ENCODE measurements at places on chromosomes 6 and 20.

DNA sequence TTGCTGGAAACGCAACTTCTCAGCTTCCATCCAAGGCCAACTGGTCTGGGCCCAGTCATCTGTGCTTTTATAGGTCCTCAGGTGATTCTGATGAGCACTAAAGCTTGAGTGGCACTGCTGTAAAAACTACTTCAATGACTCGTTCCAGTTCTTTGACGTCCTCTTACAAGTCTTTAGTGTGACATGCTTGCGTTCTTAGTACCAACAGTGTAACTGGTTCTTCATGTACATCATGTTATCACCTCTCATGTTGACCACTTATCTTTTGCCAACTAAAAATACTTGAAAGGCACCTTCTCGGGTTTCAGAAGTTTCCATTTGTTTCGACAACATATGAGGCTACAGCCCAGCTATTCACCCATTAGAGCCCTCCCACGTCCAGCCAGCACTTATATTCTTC is 468.9 kb downstream of the PRKN start:
- DNase-seq, result no peak

GRCh38 chr6:108589244-108589791 is 28.6 kb downstream of the FOXO3 start:
- no peak for DNase-seq

GRCh38 chr6:82525775-82526495 is 162.3 kb downstream of the TPBG start:
- peak; percentile 31 for DNase-seq

GRCh38 chr20:23029324-23029723 is 5.8 kb upstream of the SSTR4 start:
- no peak for DNase-seq

DNA sequence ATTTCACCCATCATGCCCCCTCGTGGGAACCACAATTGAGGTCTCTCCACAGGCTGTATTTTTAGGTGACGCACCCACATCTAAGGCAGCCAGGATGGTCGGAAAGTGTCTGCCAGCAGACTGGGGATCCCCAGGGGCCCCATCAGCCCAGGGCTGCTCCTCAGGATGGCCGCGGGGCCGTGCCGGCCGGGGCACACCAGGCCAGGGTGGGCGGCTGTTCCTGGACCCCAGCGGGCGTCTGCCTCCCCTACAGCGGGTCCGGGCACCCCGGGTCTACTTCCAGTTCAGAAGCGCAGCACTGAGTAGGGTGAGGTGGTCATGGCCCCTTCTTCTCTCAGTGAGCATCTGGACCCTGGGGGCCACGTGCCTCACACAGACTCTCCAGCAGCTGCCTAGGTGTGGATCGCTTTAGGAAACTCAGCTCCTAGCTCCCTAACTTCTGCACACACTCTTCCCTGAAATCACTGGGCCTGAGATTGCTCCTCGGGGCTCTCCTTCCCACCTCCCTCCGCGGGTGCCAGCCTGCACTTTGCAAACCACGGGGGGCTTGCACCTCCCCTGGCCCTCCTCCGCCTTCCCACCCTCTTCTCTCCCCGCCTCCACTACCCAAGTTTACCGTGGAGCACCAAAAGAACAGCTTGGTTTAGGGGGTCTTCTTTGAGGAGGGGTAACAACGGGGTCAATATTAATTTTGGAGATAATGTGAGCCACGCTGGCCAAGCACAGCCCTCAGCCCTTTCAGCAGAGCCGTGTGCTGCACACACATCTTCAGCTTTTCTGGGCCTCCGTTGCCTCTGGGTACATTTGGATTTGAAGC is 14.2 kb upstream of the FOXC1 start:
- DNase-seq, result no peak

- no peak for DNase-seq
Observed at GRCh38 chr6:13226071-13226470, 102.3 kb downstream of the TBC1D7 start.

DNA sequence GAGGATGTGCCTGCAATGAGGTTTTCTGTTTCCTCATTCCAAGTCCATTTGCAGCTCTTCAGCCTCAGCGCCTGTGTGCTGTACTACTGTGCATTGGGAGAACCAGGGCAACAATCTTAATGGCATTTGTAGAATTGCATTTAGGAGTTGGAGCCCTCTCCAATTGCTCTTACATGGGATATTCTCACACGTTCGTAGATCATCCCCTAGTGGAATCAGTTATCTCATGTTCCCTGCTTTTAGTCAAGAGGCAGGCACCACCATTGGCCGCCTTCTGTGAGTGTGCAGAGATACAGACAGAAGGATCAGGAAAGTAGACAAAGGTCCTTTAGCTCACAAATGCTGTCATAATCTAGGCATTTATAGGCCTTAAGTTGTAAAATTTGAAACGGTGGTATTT is 84.2 kb upstream of the RGS17 start:
- no peak for DNase-seq

DNA sequence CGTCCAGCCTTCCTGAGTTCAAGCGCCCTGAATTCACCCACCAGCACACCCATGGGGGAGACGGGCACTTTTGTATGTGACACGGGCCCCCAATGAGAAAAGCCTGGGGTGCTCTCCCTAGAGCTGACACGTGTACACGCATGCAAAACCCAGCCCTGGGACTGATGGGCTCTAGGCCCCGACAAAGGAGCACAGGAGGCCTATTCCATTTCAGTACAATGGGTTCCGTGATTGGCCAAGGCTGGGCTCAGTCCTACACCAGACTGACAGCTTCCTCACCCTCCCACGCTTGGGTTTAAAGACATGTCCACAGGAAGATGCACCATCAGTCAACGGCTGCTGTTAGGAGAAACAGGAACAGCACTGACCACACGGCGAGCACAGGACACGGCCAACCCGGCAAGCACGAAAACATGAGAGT is 8.8 kb downstream of the ZBTB46 start:
- DNase-seq, result no peak

DNA sequence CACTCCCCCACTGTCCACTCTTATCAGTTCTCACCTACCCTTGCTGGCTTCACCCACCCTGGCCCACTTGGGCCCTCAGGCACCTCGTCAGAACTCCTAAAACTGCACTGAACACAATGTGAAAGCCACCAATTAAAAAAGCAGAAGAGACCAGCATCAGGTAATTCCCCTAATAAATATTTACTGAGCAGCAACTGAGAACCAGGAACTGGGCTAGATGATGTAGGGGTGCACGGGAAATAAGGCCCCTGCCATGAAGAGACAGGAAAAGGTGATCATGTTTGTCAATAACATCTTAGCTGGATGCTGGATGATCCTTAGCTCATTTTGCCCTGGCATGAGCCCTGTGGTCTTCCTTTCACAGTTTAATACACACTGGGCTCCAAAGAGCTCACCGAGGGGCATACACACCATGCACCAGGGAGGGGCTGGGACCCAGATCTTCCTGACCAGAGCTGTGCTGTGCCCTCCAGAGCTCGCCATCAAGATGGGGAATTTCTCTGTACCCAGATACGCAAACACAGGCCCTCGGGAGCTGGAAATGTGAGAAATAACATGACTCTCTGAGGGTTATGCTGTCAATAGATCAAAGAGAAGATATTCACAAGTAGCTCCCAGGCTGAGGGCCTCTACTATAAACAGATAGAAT is 113.6 kb upstream of the SLC22A16 start:
- no peak for DNase-seq

DNA sequence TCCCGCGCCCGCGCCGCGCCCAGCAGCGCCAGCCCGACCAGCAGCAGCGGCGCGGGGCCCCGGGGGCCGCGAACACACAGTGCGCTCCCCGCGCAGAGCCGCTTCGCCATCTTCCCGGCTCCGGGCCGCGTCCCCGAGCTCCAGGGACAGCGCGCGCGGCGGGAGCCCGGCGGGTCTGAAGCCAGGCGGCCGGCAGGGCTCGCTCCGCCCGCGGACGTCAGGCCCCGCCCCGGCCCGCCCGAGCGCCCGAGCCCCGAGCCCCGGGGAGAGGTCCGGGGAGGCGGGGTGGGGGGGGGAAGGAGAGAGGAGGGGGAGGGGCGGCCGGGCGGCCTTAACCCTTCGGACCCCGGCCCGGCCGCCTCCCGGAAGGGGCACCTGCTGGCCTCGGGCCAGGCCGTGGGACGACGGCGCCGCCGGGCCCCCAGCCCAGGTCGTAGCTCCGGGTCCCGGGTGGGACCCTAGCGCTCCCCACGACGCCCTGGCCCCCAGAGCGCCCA is at the start of gene LAMA5:
LAMA5 (minus strand) TSS at position 177 of the 497 bp plus-strand sequence; CDS start at position 110, 67 bp downstream.
- no peak for DNase-seq

DNA sequence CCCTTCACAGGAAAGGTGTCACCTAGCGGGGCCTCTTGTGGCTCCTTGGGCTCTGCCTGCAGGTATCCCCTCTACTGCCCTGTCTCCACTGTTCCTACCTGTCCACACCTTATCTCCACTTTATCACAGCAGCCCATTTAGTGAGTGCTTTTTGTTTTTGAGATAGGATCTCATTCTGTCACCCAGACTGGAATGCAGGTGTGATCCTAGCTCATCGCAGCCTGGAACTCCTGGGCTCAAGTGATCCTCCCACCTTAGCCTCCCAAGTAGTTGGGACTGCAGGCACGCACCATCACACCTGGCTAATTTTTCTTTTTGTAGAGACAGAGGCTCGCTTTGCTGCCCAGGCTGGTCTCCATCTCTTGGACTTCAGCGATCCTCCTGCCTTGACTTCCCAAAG is 48.0 kb downstream of the BCAS4 start:
- no peak for DNase-seq

DNA sequence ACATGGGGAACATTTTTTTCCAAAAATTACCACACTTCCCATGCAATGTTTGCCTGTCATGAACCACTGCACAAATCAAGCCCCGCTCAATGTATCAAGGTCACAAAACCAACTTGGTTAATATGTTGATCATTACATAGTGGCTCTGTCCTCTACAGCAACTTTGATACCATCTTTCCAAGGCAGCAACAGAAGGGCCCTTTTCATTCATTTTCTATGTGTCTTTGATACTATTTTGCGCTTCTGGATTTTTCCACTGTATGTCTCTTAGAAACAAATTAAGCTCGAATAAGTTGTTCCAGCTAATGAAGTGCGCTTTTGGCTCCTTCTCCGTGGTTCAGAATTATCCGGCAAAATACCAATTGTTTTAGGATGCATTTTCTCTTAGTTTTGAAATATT is 1.5 kb downstream of the ZHX3 start:
- DNase-seq, result no peak

- no peak for DNase-seq
Observed at GRCh38 chr6:89260832-89261231, 43.7 kb upstream of the GABRR1 start.

DNA sequence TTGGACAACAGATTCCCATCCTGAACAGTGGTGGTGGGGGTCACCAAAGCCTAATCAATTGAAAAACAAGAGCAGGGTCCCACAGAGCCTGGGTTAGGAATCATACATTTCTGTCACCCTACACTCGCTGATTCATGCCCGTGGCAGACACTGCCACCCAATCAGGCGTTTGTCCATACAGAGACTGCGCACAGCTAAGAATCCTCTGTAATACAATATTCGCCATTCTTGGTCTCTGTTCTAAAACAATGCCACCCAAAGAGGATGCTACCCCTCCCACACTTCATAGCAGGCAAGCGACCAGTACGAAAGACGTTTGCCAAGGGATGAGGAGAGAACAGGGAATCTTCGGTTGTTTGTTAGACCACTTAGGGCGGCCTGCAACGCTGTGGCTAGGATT is 28.1 kb upstream of the SLC22A23 start:
- DNase-seq, result no peak
